ENCODE measurements at places on chromosomes 5 and 9.

DNA sequence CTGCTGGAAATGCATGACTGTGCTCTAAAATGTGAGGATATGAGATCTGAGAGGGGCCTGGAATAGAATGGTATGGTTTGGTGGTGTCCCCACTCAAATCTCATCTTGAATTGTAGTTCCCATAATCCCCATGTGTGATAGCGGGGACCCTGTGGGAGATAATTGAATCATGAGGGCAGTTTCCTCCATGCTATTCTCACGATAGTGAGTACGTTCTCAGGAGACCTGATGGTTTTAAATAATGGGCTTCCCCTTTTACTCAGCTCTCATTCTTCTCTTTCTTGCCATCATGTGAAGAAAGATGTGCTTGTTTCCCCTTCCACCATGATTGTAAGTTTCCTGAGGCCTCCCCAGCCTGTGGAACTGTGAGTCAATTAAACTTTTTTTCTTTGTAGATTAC is 133.6 kb upstream of the ADAMTS16 start:
- DNase-seq = no peak

GRCh38 chr9:71783120-71783523 is 14.8 kb upstream of the CEMIP2 start:
- DNase-seq = no peak

- DNase-seq = no peak
Observed at GRCh38 chr9:70480405-70480980, 66.0 kb upstream of the KLF9 start.

GRCh38 chr5:169146158-169146557 is 154.8 kb downstream of the SLIT3 start:
- DNase-seq = no peak

DNA sequence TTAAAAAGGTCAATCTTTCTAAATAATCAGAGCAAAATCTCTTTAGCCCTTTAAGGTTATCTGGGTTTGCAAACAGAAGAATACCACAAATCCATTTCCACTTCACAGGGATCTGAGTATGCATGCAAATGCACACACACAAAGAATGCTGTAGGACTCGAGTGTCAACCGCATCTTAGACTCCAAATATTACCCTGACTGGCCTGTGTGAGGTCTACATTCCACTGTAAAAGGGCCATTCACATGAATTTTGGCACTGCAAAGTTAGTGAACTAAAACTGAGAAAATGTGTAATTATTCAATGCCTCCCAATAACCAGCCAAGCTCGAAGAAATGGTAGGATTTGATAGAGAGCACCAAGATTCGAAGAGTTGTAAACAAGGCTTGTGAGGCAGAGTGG is 199.9 kb downstream of the AGTPBP1 start:
- DNase-seq = no peak

GRCh38 chr5:161660806-161661205 is 24.7 kb upstream of the GABRA6 start:
- DNase-seq = no peak

DNA sequence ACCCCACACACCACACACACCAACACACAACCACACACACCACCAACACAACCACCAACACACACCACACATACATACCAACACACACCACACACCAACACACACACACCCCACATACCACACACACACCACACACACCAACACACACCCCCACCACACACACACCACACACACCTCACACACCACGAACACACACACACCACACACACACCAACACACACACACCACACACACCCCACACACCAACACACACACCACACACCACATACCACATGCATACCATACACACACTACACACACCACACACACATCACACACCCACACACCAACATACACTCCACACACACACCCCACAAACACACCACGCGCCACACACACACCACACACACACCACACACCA is 171.4 kb downstream of the GOLPH3 start:
- no peak for DNase-seq

- no peak for DNase-seq
Observed at GRCh38 chr5:120137582-120137981, 326.5 kb upstream of the PRR16 start.

GRCh38 chr9:133581513-133582343 is 27.5 kb downstream of the FAM163B start:
- no peak for DNase-seq

GRCh38 chr9:129206401-129206800 is 28.3 kb upstream of the IER5L start:
- DNase-seq = no peak

DNA sequence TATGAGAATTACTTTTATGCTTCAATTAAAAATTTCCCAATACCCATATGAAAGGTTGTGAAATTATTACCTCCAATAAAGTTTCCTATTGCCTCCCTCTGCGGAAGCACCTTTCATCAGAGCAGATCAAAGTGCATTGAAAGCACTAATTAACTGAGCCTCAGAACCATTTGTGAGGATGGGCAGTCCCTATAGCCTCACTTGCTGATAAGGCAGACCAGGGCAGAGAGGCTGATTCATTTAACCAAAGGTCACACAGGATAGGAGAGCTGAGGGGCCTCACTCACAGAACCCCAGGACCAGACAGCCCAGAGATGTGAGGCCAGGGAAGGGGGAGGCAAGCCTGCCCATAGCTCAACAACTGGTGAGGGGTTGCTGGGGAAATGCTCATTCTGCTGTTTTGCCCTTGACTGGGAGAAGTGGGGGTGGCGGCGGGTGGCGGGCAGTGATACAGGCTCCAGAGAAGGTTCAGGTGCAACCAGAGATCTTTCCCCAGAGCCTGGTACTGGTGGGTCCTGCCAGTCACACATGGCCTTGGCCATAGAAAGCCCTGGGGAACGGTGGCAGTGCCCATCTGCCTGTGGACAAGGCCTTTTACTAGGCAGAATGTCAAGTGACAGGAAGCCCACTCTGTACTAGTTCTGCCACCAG is 57.9 kb downstream of the MACROH2A1 start:
- DNase-seq = no peak

DNA sequence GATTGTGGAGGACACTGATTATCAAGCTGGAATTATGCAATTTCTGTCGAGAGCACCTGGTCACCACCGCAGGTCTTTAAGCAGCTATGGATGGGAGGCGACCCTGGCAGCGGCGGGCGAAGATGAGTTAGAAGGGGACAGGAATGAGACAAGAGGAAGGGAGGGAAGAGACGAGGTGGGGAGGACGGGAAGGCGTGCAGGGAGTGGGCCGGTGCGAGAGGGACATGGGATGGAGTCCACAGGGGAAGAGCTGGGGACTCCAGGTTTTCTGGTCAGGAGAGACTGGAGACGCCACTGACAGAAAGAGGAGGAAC is 192.3 kb downstream of the MELK start:
- DNase-seq = no peak

DNA sequence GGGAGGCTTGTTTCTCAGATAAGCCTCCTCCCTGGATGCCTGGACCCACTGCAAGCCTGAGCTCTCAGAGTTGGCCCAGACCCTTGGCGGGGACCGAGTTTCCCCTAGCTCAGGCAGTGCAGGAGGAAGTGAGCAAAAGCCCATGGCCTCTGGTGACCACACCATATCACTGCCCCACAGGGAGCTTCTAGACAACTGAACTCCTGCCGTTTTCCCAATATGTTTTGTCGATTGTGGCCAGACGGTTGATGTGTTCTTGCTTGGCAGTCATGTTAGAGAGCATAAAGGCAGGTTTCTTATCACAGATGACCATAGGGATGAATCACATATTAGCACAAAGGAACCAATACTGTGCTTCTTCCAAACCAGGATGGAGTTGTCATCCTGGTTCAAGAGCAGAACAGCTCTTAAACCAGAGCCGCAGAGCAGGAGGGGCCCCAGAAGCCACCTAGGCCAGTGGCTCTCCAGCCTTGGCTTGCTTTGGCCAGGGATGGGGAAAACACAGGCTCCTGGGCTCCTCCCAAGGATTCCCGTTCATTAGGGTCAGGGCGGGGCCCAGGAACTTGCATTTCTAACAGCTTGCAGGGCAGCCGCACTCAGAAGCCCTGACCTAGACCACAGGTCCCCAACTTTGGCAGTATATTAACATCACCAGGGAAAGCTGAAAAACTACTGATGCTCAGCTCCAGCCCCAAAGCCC is 113.1 kb upstream of the TBC1D2 start:
- DNase-seq = no peak

GRCh38 chr9:36964791-36965190 is 69.3 kb downstream of the PAX5 start:
- DNase-seq = no peak

GRCh38 chr5:88940713-88941112 is 57.7 kb upstream of the MEF2C start:
- peak; percentile 15 for DNase-seq

- DNase-seq = no peak
Observed at GRCh38 chr5:177611446-177612214, 11.7 kb downstream of the B4GALT7 start.

DNA sequence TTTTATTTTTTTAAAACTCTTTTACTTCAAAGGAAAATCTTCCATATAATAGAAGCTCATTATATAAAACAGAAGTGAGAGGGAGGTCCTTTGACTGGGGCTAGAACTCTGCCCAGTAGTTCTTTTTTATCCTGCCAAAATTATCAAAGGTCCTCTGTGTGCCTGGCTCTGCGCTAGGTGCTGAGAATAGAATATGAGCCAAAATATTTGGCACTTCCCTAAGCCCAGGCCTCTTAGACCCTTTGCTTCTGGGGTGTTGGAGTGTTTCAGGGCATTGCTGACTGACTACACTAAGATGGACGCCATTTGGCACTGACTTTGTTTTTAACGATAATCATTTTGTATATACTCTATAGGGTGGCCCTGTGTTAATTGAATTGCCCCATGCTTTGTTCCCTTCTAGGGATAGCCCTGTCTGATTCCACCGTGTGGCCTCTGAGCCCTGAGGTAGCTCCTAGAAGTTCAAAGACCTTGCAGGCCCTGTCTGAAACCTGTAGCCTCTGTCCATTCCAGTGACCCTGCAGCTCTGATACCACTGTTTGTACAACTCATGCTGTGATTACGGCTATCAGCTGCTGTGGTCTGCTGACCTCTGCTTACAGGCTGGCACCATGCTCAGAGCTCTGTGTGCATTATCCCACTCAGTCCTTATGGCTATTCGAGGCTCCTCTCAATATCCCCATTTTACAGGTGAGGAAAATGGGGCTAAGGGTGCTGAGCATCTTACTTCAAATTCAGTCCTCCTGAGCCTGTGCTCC is 84.3 kb upstream of the SHB start:
- no peak for DNase-seq

DNA sequence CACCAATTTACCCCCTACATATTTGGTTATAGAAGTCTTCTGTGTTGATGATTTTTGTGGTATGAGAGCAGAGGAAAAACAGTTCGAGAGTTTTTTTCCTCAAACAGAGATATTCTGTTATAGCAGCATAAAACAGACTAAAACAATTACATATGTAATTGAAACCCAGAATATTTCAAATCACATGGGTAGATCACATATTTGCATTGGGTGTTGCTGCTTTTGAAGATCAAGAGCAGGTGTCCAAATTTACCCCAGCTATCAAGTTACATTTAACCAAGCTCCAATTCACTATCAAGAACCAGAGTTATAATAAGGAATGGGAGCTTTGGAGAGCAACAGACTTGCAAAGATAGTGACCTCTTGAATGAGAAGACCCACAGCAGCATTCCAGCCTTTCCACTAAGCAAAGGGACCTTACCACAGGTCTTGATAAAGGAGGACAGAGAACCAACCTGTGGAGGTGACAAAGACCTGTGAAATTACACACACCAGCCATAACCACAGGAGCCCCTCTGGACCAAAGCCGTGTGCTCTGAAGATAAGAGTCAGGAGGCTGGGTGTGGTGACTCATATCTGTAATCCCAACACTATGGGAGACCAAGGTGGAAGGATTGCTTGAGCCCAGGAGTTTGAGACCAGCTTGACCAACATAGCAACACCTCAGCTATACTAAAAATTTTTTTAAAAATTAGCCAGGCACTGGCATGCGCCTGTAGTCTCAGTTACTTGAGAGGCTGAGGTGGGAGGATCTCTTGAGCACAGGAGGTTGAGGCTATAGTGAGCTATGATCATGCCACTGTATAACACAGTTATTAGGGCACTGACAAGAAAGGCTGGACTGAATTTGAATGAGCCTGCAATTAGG is 4.0 kb upstream of the CCL28 start:
- DNase-seq = no peak

GRCh38 chr9:98323831-98324135 is 68.3 kb upstream of the TBC1D2 start:
- DNase-seq = no peak

DNA sequence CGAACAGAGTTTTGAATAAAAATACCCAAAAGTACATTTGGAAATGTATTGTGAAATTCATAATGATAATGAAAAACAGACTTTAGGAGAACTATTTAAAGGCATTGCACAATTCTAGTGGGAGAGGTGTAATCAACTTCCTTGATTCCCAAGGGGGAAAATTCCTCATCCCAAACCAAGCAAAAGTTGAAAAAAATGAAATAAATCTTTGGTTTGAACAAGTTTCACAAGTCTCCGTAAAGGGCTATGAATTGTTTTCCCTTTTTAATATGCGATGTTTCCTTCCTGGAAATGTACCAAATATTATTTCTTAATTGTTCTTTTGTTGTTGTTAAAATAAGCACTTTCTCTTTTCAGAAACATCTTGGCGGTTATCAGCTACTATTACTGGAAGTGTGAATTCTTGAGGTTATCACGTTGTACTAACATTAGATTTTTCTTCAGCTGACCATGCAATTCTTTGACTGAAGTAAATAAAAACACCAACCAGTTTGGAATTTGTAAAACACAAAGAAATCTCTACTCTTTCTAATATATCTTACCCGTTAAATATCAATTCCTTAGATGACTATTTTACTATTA is 59.3 kb downstream of the SVEP1 start:
- no peak for DNase-seq

GRCh38 chr9:74304598-74304997 is 192.5 kb upstream of the RORB start:
- DNase-seq = no peak

- no peak for DNase-seq
Observed at GRCh38 chr5:102368392-102368791, 72.3 kb upstream of the SLCO4C1 start.

GRCh38 chr9:89808076-89808755 is 203.4 kb downstream of the GADD45G start:
- DNase-seq = no peak

DNA sequence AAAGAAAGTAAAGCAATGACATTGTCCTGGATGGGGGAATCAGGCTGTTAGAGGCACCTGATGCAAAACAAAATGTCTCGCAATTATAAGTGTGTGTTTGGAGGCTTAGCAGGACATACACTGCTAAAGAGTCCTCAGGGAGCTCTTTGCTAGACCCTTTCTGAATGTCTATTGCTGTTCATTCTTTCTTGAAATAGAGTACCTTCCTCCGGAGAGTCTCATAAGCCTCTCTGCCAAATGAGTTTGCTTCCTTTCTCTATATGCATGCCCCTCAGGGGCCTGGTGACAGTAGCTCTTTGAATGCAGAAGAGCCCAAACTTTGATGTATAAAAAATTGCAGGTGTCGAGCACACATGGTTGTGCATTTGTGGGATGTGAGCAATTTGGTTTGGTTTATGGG is 26.4 kb upstream of the ADAMTSL1 start:
- no peak for DNase-seq

All from MM.1S (cell line).